ENCODE measurements at places on chromosomes 11 and 22.
A peak's percentile ranks its signal among the peaks of the same experiment; 100 is the strongest.

DNA sequence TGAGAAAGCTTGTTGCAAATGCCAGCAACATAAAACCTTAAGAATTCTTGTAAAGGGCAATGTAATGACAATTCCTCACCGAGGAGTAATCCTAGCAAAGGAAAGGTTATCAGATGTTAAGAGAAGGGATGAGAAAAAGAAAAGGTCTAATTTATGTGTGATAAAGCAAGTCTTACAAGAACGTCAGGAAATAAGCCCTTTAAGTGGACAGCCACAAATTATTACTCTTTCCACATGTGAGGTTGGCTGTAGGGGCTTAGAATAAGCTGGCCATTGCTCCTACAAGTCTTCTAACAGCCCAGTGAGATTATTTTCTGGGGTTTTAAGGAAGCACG, 9.3 kb downstream of the LAYN start:
- no peak for DNase-seq

- no peak for DNase-seq
These were observed 12.6 kb upstream of the GRAMD4 start for GRCh38 chr22:46607483-46608114.

DNA sequence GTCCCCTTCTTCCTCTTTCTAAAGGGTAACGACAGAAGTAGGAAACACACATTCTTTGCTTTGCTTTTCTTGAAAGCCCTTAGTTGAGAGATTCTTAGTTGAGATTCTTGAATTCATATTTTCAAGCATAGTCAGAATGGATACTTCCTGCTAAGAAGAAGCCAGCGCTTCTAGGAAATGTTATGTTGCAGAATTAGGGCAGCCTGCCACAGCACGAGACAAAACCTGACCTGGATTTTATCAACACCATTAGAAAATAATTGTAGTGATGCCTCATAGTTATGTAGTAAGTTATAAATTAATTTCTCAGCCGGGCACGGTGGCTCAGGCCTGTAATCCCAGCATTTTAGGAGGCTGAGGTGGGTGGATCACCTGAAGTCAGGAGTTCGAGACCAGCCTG, 37.9 kb upstream of the NUP160 start:
- no peak for DNase-seq

- DNase-seq: no peak
These were observed at the start of gene OR9Q2 for GRCh38 chr11:58188770-58189169. Gene OR9Q2, plus strand, starts transcription at chr11:58189070. Its CDS starts 1,421 bp downstream, at chr11:58190491.

GRCh38 chr22:48902001-48902869, 925.4 kb downstream of the BRD1 start:
- peak; percentile 49 for DNase-seq

DNA sequence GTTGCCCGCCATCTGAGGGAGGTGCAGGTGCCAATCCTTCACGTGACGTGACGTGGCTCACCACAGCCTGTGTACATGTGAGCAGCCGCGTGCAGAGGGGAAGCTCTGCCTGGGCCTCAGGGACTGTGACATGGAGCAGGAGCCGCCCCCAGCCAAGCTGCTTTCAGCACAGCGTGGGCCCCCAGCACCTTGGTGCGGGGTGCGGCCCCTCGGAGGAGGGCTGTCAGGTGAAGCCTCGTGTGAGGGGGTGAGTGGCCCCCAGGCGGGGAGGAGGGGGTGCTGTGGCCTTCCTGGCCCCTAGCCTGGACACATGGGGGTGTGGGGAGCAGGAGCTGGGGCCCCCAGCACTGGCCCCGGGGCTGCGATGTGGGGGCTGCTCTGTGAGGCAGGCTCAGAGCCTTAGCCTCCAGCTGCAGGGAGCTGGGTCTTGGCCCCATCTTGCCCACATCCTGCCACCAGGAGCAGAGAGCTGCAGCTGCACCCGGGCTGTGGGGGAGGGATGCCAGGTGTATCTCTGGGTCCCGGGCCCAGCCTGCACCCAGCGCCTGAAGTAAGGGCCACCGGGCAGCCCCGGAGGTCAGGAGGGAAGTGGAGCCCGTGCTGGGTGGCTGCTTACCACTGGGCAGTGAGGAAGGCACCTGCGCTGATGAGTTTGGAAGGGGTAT, at the start of gene ADORA2A:
TSS of gene ADORA2A (plus strand) at position 100 of the 665 bp plus-strand sequence. CDS start 5,806 bp downstream, outside the sequence.
- no peak for DNase-seq

DNA sequence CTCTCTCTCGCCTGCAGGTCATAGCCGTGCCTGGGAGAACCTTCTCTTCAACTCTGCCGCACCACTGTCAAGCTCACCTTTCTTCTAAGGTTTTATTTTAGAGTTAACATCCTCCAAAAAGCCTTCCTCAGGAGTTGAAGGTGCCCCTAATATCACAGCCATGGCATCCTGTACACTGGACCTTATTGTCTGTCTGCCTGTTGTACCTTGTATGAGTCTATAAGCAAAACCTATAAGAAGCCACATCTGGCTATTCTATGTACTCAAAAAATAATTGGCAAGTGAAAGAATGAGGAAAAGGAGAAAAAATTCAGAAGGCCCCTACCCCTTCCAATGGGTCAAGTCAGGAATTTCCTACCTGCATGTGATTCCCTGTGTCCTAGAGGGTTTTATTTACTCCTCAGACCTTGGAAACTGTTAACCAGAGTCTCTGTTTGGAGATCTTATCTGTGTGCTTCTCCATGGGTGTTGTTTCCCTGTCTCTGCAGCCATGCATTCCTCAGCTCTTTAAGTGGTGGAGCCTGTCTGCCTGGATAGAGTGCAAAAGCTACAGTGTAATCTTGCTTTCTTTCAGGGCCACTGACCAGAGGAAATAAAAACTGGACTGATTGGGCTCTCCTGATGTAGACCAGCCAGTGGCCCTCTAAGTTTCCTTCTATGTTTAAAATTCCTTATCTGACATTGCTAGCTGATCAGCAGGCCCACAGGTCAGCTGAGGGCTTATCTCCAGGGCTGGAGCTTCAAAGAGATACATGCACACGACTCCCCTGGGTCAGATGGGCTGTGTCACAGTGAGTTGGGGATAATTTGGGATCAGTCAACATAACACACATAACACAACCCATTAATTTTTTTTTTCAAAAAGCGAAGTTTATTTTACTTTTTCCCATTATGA, 37.6 kb upstream of the TMEM135 start:
- DNase-seq: no peak

GRCh38 chr11:20278727-20279126, 84.8 kb upstream of the HTATIP2 start:
- DNase-seq: no peak

GRCh38 chr11:121237686-121238658, 54.6 kb upstream of the SC5D start:
- DNase-seq: no peak

DNA sequence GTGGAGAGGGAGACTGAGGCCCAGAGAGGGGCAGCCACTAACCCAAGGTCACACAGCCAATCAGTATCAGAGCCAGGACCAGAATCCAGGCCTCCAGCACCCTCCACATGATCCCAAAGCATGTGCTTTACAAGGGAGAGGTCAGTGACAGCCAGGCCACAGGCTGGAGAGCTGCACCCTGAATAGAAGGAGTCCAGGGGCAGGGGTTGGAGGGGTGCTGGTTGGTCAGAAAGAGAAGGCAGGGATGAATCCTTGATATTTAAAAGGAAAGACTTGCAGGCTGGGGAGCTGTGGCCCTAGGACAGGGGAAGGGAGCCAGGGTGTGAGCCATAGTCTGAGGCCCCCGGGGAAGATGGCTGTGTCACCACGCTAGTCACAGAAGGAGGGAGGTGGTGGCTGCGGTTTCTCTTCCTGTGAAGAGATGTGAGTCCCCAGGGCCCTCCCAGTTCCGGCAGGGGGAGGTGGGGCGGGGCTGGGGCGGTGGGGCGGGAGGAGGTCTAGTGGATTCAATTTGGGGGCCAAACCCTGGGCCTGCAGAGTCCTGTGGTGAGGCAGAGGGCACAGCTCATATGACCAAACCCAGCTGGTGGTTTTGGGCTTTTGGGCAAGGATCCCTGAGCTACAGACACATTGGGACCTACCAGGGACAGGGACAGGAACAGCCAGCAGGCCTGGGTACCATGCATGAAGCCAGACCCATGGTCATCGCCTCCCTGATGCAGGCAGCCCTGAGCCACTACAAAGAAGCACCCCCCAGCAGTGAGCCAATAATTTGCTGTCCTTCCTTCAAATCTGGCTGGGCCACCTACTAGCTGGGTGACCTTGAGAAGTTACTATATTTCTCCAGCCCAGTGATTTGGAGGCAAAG, 14.0 kb downstream of the RAC2 start:
- no peak for DNase-seq

DNA sequence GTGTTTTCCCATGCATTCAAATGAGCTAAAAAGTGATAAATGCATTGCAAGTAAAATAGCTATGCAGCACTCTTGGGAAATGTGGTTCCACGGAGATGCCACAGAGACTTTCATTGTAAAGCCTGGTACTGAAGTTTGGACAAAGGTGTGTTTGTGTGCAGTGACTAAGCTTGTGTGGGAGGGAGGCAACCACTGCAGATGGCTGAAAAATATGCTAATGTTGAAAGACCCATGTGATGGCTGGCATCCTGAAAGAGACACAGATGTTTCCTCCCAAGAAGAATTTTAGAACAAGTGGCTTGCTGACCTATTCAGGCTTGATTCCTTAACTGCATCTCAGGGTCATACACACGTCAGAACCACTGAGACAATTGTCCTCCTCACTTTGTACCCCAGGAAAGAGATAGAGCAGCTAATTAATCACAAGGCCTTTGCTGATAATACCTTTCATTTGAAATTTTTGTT, 73.8 kb downstream of the FAM76B start:
- no peak for DNase-seq

- DNase-seq: peak; percentile 34
These were observed 126.4 kb downstream of the KCNQ1OT1 start for GRCh38 chr11:2573240-2574042.

GRCh38 chr11:109267293-109268095, 154.5 kb upstream of the C11orf87 start:
- DNase-seq: no peak

GRCh38 chr11:44718612-44719390, 8.0 kb upstream of the TSPAN18 start:
- DNase-seq: no peak

- peak; percentile 83 for DNase-seq
These were observed 7.3 kb downstream of the ADORA2A start for GRCh38 chr22:24434471-24435322.

- DNase-seq: no peak
These were observed 869 bp downstream of the FAM83F start for GRCh38 chr22:39995393-39996252.

GRCh38 chr22:19065298-19065859, 56.8 kb downstream of the DGCR2 start:
- no peak for DNase-seq

DNA sequence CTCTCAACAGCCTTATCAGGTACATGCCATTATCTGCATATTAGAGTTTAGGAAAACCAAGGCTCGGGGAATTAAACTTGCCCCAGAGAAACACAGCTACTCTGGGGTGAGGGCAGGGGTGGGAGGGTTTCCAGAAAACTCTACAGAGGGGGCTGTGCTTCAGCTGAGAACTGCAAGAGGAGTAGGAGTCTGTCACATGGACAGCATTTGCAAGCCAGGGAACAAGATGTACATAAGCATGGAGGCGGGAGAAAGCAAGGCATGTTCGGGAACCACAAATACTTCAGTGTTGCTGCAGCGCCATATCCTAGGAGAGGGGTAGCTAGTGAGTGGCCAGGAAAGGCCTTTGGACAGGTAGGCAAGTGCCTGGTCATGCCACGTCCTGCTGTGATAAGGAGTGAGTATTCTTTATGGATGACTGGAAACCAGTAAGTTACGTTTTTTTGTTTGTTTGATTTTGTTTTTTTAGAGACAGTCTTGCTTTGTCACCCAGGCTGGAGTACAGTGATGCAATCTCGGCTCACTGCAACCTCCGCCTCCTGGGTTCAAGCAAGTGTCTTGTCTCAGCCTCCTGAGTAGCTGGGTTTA, 57.2 kb downstream of the GRAMD1B start:
- no peak for DNase-seq

GRCh38 chr11:102151784-102152525, 41.7 kb downstream of the YAP1 start:
- no peak for DNase-seq

- DNase-seq: no peak
These were observed 670.2 kb downstream of the OPCML start for GRCh38 chr11:132862137-132862536.

- DNase-seq: no peak
These were observed 7.3 kb upstream of the FAR1 start for GRCh38 chr11:13661074-13661623.

GRCh38 chr11:117459979-117460300, 132.3 kb downstream of the CEP164 start:
- DNase-seq: peak; percentile 48

DNA sequence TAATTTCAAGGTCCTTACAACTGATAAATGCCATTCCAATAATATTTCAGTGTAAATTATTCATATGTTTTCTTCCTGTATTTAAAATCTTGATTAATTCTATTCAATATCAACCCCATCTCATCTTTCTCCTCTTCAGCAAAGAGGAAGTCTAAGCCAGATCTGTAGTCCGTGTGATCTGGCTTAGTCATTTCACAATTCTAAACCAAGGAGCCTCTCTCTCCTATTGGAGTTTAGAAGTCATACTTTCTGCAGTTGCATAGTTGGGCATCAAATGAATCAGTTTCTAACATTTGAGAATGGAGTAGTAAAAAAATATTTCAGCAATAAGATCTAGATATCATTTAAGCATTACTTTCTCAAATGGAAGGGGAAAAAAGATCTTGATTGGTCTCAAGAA, 354.9 kb downstream of the JRKL start:
- no peak for DNase-seq

- DNase-seq: no peak
These were observed 14.1 kb downstream of the WT1 start for GRCh38 chr11:32420937-32421901.

DNA sequence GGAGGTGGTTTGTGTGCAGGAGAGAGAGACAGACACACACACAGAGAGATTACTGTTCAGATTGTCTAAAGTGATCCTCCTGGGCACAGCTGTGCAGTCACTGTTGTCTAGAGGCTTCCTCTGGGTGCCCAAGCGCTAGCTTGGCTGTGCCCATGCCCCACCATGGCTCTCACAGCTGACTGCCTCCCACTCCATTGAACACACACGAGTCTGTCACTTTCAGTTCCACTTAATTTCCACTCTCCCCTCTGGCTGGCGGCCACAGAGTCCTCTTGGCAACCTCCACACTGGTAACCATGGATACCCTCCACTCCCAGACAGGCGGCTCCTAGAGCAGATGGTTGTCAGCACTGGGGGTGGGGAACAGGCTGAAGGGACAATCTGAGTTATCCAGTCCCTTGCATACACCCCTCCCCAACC, 29.1 kb downstream of the MAP6 start:
- DNase-seq: peak; percentile 83
